ENCODE measurements at places on chromosomes 7 and 10. TPM values are rescaled to one million over a fixed set of nuclear protein-coding genes. Genes with fewer than 3 reads are reported as not detected.

SPDYE2B gene
- not detected for total RNA-seq

TMEM270 gene
- total RNA-seq = not detected

AKR1C4 gene
- not detected for total RNA-seq

CNTNAP2 gene
- total RNA-seq = 2.2 TPM

SAMD9 gene
- total RNA-seq = 9.3 TPM

ZP3 gene
- 2.7 TPM for total RNA-seq

STX1A gene
- 17.2 TPM for total RNA-seq

SEMA3C gene
- total RNA-seq = 90.6 TPM

OR2A7 gene
- total RNA-seq = 7.4 TPM

C10orf53 gene
- total RNA-seq = not detected

FAM20C gene
- 22.1 TPM for total RNA-seq

DNA sequence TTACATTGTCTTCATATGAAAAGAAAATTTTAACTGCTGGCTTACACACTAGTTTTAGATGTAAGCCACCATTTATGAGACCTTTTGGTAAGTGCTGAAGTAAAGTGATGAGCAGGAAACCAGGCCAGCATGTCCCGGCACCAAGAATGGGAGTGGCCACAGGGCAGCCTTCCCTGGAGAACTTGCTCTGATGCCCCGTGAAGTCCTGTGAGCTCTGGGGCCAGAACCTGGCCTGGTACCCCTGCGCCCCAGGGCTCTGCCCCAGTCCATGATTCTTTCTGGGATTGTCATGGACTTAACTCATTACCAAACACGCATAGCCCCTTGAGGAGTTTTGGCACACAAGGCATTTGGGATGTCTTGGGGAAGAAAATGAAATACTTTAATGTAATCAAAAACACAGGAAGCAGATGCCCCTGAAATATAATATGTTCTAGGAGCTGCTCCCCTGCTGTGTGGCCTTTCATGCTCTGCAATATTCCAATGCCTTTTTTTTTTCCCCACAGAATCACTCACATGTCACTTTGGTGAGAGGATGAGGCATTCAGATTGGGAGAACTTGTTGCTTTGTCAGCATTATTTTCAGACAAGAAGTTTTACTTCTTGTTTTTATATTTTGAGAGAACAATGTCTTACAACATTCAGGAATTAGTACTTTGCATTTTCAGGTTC lies 53.1 kb upstream of the CXCL12 start:
- no peak overlapping the region for H3K4me3 ChIP-seq
- no peaks in the 10 kb centered on the region for H3K27me3 ChIP-seq
- no peaks in the 10 kb centered on the region for H3K36me3 ChIP-seq

GRCh38 chr7:81025360-81025759 lies 106.5 kb upstream of the SEMA3C start:
- no peak overlapping the region for H3K4me3 ChIP-seq
- H3K27me3 ChIP-seq = no peaks in the 10 kb centered on the region
- peaks cover 11% of the 10 kb centered on the region for H3K4me1 ChIP-seq
- no peaks in the 10 kb centered on the region for H3K36me3 ChIP-seq

GRCh38 chr7:15828881-15829280 lies 142.4 kb upstream of the MEOX2 start:
- no peaks in the 10 kb centered on the region for H3K27me3 ChIP-seq
- H3K4me1 ChIP-seq = peaks cover 13% of the 10 kb centered on the region
- H3K36me3 ChIP-seq = no peaks in the 10 kb centered on the region
- no peak overlapping the region for H3K4me3 ChIP-seq
- no peak for DNase-seq

GRCh38 chr7:115410972-115411686 lies 489.2 kb downstream of the MDFIC start:
- DNase-seq = no peak
- no peaks in the 10 kb centered on the region for H3K4me1 ChIP-seq

DNA sequence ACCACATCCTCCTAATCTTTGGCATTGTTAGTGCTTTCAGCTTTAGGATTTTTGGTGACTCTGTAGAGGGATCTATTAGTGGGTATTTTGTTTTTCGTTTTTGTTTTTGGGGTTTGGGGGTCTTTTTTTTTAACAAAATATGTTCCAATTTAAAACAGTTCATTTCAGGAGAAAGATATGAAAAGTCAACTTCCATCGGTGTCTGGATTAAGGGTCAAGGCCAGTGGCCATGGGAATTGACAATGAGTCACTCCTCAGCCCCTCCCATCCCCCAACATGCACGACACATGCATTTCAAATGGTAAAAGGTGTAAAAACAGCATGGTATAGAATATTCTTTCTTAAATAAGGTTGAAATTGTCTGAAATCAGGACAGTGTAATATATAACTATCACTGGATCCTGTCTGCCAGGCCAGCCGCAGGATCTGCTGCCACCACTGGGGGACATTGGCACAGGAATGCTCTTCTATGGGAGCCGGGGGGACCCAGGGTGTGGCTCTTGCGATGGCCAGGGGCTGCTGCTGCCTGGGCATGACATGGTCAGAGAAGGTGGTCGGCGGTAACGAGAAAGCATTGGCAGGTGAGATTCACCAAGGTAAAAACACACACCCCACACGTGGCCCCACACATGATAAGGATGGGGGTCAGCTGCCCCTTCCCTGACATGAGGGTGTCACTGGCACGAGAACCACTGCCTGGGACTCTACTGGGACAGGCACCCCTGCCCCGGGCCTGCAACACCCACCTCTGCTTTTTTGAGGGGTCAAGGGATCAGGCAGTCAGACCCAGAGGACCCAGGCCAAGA lies 126.2 kb upstream of the KCTD7 start:
- H3K36me3 ChIP-seq = no peaks in the 10 kb centered on the region
- H3K4me1 ChIP-seq = peaks cover 9% of the 10 kb centered on the region
- H3K27ac ChIP-seq = no peak overlapping the region
- no peak overlapping the region for H3K4me3 ChIP-seq
- no peaks in the 10 kb centered on the region for H3K27me3 ChIP-seq
- DNase-seq = no peak

- DNase-seq = no peak
- H3K27me3 ChIP-seq = no peaks in the 10 kb centered on the region
- H3K27ac ChIP-seq = no peak overlapping the region
- H3K4me3 ChIP-seq = no peak overlapping the region
- H3K4me1 ChIP-seq = no peaks in the 10 kb centered on the region
Measured at GRCh38 chr7:2967705-2968104, 76.0 kb downstream of the CARD11 start.

- H3K27ac ChIP-seq = no peak overlapping the region
- H3K36me3 ChIP-seq = no peaks in the 10 kb centered on the region
- H3K4me1 ChIP-seq = peaks cover 23% of the 10 kb centered on the region
- no peak overlapping the region for H3K4me3 ChIP-seq
- no peak for DNase-seq
Measured at GRCh38 chr10:98170249-98171117, 36.0 kb downstream of the R3HCC1L start.

GRCh38 chr7:66257481-66257880 lies 52.3 kb downstream of the TPST1 start:
- H3K36me3 ChIP-seq = no peaks in the 10 kb centered on the region
- no peaks in the 10 kb centered on the region for H3K27me3 ChIP-seq
- DNase-seq = no peak
- no peak overlapping the region for H3K4me3 ChIP-seq
- H3K4me1 ChIP-seq = peaks cover 20% of the 10 kb centered on the region

DNA sequence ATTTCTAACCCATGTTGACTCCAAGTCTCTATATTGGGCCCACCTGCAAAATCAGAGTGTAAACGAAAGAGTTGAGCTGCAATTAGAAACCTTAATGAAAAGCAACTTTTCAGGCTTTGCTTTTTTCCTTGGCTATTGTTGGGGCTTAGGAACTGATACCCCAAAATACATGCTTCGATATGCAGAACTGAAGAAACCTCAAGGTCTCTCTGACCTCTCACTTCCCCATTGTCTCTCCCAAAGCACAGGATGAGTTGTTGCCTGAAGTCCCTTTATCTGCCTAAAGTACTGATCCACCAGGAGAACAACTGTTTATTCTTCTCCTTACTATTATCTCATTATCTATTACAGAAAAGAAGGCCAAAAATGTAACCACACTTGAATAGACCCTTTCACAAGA lies 666.0 kb upstream of the LRRTM3 start:
- no peak overlapping the region for H3K27ac ChIP-seq
- no peak for DNase-seq

GRCh38 chr10:121831237-121831636 lies 96.6 kb downstream of the ATE1 start:
- H3K27me3 ChIP-seq = no peaks in the 10 kb centered on the region
- H3K27ac ChIP-seq = no peak overlapping the region
- no peak overlapping the region for H3K4me3 ChIP-seq
- no peaks in the 10 kb centered on the region for H3K4me1 ChIP-seq
- no peak for DNase-seq

DNA sequence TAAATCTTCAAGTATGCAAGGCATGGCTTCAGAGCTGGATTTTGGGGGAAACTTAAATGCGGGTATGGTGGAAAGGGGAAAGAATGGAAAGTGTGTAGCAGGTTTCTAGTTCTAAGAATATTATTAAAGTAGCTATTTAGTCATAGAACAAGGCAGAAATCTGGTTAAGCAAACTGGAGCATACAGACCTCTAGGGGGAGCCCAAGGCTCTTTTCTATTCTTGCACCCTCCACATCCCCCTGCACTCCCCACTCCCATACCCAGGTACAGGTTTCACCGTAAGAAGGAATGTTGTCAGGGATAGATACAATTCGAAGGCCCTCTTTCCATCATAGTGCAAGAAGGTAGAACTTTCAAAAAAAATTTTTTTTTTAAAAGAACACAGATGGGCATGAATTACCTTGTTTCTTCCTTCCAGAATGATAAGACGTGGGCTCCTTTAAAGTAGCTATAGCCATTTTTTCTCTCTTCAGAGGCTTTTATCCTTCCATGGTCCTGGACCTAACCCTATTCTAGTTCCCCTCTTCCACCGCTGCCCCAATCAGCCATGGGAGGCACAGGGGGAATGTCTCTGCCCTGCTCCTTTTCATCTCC lies 41.5 kb upstream of the SMIM30 start:
- no peak overlapping the region for H3K4me3 ChIP-seq
- no peak for DNase-seq
- no peak overlapping the region for H3K27ac ChIP-seq
- no peaks in the 10 kb centered on the region for H3K4me1 ChIP-seq
- H3K27me3 ChIP-seq = no peaks in the 10 kb centered on the region

- DNase-seq = no peak
- no peak overlapping the region for H3K27ac ChIP-seq
- no peaks in the 10 kb centered on the region for H3K27me3 ChIP-seq
- no peaks in the 10 kb centered on the region for H3K4me1 ChIP-seq
- no peaks in the 10 kb centered on the region for H3K36me3 ChIP-seq
Measured at GRCh38 chr10:45502458-45502857, 128.4 kb downstream of the ALOX5 start.

DNA sequence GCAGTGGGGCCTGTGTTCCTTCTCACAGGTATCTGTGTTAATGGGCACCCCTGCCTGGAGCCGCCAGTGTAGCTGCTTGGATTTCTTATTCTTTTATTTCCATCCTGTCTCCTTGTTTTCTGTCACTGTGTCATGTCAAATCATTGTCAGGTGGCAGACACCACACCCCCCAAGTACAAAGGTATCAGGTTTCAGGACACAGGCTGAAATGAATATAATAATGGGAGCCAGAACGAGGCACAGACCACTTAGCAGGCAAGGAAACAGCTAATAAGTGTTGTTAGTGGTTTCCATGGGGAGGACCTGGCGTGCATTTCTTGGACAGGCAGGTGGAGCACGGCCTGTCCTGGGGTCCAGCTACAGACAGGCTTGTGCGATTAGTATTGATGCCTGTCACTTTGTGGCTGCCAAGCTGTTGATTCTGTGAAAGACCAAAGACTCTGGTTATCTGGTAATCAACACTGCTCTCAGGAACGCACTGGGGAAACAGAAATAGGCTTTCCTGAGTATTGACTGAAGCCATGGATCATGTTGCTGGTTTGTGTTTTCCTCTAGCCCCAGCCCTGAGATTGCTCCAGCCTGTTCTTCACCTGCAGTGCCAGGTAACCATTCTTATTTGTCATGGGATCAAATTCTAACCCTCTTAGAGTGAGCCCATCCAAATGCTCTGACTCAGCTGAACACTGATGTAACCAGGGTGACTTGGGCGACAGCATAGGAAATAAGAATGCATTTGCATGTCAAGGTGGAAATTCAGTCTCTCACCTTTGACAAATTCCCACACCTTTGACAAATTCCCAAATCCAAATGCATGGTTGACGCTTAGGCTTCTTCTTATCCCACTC lies 1002.0 kb downstream of the LRMDA start:
- DNase-seq = no peak
- H3K36me3 ChIP-seq = no peaks in the 10 kb centered on the region
- no peak overlapping the region for H3K4me3 ChIP-seq
- H3K27me3 ChIP-seq = no peaks in the 10 kb centered on the region
- peak overlapping the region; percentile 58 for H3K27ac ChIP-seq

GRCh38 chr7:117034851-117035464 lies 81.7 kb downstream of the ST7 start:
- no peaks in the 10 kb centered on the region for H3K27me3 ChIP-seq
- peaks cover 26% of the 10 kb centered on the region for H3K4me1 ChIP-seq
- DNase-seq = no peak
- no peaks in the 10 kb centered on the region for H3K36me3 ChIP-seq
- no peak overlapping the region for H3K27ac ChIP-seq
- no peak overlapping the region for H3K4me3 ChIP-seq

GRCh38 chr10:78899996-78900714 lies 168.6 kb upstream of the ZMIZ1 start:
- peak; percentile 90 for DNase-seq
- peak overlapping the region; percentile 6 for H3K27ac ChIP-seq
- H3K36me3 ChIP-seq = no peaks in the 10 kb centered on the region
- H3K4me1 ChIP-seq = no peaks in the 10 kb centered on the region

- no peaks in the 10 kb centered on the region for H3K36me3 ChIP-seq
- no peaks in the 10 kb centered on the region for H3K4me1 ChIP-seq
- DNase-seq = no peak
- H3K27me3 ChIP-seq = no peaks in the 10 kb centered on the region
- no peak overlapping the region for H3K4me3 ChIP-seq
Measured at GRCh38 chr10:62422068-62422590, 48.0 kb downstream of the ZNF365 start.

GRCh38 chr10:103583871-103584215 lies 90.3 kb downstream of the NEURL1 start:
- no peaks in the 10 kb centered on the region for H3K36me3 ChIP-seq
- DNase-seq = no peak
- no peaks in the 10 kb centered on the region for H3K27me3 ChIP-seq

- H3K36me3 ChIP-seq = peaks cover 10% of the 10 kb centered on the region
- no peak overlapping the region for H3K4me3 ChIP-seq
- H3K4me1 ChIP-seq = no peaks in the 10 kb centered on the region
- no peak for DNase-seq
- no peak overlapping the region for H3K27ac ChIP-seq
Measured at GRCh38 chr7:107276220-107276827, 107.5 kb downstream of the HBP1 start.

DNA sequence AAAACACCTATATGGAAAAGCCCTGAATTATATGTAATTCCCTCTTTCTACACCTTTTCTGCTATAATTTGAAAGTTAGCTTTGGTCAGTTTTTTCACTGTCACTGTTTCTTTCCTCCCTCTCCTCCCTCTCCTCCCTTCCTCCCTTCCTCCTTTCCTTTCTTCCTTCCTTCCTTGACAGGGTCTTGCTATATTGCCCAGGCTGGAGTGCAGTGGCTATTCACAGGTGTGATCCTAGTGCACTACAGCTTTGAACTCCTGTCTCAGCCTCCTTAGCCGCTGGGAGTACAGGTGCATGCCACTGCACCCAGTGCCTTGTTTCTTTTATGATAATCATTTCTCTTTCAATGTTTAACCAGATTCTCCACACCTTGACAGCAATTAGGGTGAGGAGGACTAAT lies 22.1 kb upstream of the UMAD1 start:
- H3K27me3 ChIP-seq = no peaks in the 10 kb centered on the region
- no peak overlapping the region for H3K27ac ChIP-seq

- H3K4me1 ChIP-seq = peaks cover 9% of the 10 kb centered on the region
- no peak for DNase-seq
- H3K27me3 ChIP-seq = no peaks in the 10 kb centered on the region
- H3K27ac ChIP-seq = no peak overlapping the region
- H3K4me3 ChIP-seq = no peak overlapping the region
Measured at GRCh38 chr7:135929722-135930141, 47.4 kb downstream of the MTPN start.

Data from vagina (tissue), 2 donors.